ENCODE measurements at places on chromosomes 13 and 19.

GRCh38 chr13:33367926-33368325 lies 82.4 kb upstream of the STARD13 start:
- no peaks in the 10 kb centered on the region for H3K27me3 ChIP-seq
- DNase-seq = peak; percentile 23

DNA sequence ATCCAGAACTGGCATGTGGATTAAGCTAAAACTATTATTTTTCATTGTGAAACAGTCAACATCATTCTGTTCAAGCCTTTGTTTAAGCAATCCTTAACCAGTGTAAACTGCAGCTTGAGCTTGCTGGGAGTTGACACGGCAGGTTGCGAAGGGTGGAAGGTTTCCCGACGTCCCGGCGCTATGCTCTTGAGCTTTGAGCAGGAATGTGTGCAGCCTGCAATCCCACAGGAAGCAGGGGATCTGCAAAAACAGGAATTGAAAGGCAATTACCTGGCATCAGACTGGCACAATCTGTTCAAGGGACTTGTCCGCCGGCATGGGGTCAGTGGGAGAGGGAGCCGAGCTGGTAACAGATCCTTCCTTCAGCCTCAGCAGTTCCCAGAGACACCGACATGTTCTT lies 586.7 kb upstream of the SGCG start:
- H3K27me3 ChIP-seq = no peaks in the 10 kb centered on the region
- peak; percentile 15 for DNase-seq
- peaks cover 3% of the 10 kb centered on the region for H3K4me1 ChIP-seq
- no peaks in the 10 kb centered on the region for H3K36me3 ChIP-seq
- no peak overlapping the region for H3K4me3 ChIP-seq

DNA sequence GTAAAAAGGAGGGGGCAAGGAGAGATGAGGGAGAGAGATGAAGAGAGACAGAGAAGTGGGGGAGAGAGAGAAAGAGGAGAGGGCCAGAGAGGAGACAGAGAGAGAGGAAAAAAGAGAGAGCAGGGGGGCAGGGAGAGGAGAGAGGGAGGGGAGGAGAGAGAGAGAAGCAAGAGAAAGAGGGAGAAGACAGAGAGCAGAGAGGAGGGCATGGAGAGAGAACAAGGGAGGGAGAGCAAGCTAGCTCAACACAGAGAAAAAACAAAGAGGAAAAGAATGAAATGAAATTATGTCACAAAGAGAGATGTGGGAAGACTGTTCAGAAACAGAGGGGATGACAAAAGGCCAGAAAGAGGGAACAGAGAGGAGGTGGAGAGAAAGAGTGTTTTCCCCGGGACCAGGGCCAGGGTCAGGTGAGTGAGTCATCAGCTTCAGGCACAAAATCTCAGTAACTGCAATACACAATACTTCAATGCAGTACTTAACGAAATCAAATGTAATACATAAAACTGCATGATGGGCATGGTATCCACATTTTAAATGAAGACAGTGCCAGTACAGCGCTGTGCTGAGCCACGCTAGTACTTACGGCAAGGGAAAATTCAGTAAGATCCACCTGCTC lies 4.8 kb downstream of the KLK7 start:
- H3K4me1 ChIP-seq = no peaks in the 10 kb centered on the region
- H3K27me3 ChIP-seq = peaks cover 3% of the 10 kb centered on the region
- DNase-seq = no peak
- H3K27ac ChIP-seq = no peak overlapping the region
- H3K4me3 ChIP-seq = no peak overlapping the region

GRCh38 chr13:111062305-111062704 lies 52.8 kb upstream of the ARHGEF7 start:
- DNase-seq = no peak
- H3K4me3 ChIP-seq = no peak overlapping the region
- H3K27ac ChIP-seq = no peak overlapping the region
- no peaks in the 10 kb centered on the region for H3K36me3 ChIP-seq
- peaks cover 12% of the 10 kb centered on the region for H3K27me3 ChIP-seq

- DNase-seq = no peak
- H3K27me3 ChIP-seq = peaks cover 25% of the 10 kb centered on the region
- H3K27ac ChIP-seq = peak overlapping the region; percentile 6
- peaks cover 4% of the 10 kb centered on the region for H3K36me3 ChIP-seq
Observed at GRCh38 chr19:924553-925086, 1.2 kb upstream of the ARID3A start.

DNA sequence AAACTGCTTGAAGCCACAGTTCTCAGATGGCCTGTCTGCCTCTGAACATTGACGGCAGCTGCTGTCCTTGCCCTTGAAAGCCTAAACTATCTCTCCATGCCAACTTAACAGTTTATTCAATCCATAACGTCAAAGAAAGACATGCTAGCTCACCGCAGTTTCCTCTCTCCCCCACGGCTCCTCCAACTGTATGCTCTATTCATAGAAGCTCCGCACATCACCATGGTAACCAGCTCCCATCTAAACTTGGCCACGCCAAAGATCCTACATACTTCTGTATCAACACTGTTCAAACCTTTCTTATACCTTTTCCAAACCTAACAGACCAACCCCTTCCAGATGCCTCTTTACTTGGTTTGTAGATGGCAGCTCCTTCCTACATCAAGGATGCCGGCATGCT lies 48.6 kb downstream of the ZNF91 start:
- H3K4me1 ChIP-seq = no peaks in the 10 kb centered on the region
- H3K4me3 ChIP-seq = no peak overlapping the region
- no peak overlapping the region for H3K27ac ChIP-seq
- H3K27me3 ChIP-seq = no peaks in the 10 kb centered on the region

GRCh38 chr13:45594764-45595163 lies 20.8 kb downstream of the ERICH6B start:
- H3K27ac ChIP-seq = no peak overlapping the region
- H3K27me3 ChIP-seq = peaks cover 1% of the 10 kb centered on the region
- H3K4me1 ChIP-seq = no peaks in the 10 kb centered on the region
- H3K4me3 ChIP-seq = no peak overlapping the region
- no peaks in the 10 kb centered on the region for H3K36me3 ChIP-seq
- DNase-seq = no peak

- no peaks in the 10 kb centered on the region for H3K4me1 ChIP-seq
- no peak overlapping the region for H3K4me3 ChIP-seq
- DNase-seq = no peak
- H3K27ac ChIP-seq = no peak overlapping the region
- no peaks in the 10 kb centered on the region for H3K36me3 ChIP-seq
Observed at GRCh38 chr13:30593001-30593400, 24.7 kb upstream of the USPL1 start.

- no peaks in the 10 kb centered on the region for H3K4me1 ChIP-seq
Observed at GRCh38 chr13:37164635-37165034, 59.2 kb upstream of the CSNK1A1L start.

DNA sequence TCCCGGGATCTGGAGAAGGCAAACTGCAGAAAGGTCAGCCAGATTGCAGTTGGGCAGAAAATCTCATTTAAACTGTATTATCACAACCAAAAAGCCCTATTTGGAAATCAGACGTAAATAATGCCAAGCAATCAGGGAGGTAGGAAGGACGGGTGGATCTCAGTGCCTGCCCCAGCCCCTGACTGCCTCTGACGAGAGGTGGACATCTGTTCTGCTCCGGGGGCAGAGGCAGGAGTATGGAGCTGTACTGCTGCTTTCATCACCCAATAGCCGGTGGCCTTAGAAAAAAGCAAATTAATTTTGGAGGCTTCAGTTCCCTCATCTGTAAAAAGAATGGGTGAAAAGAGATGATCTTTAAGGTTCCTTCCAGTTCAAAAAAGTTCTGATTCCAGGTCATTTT lies 43.6 kb upstream of the WASF3 start:
- no peak overlapping the region for H3K4me3 ChIP-seq
- no peaks in the 10 kb centered on the region for H3K4me1 ChIP-seq
- H3K27me3 ChIP-seq = no peaks in the 10 kb centered on the region
- H3K27ac ChIP-seq = no peak overlapping the region
- DNase-seq = no peak
- no peaks in the 10 kb centered on the region for H3K36me3 ChIP-seq

- no peaks in the 10 kb centered on the region for H3K36me3 ChIP-seq
- peaks cover 74% of the 10 kb centered on the region for H3K4me1 ChIP-seq
- peak overlapping the region; percentile 31 for H3K4me3 ChIP-seq
- peak; percentile 94 for DNase-seq
Observed at GRCh38 chr19:12788682-12789097, 2.6 kb upstream of the JUNB start.
